Foreskin keratinocyte (primary cell): ENCODE measurements at places on chromosomes 2 and 18. TPM values are rescaled to one million over a fixed set of nuclear protein-coding genes. Genes with fewer than 3 reads are reported as not detected.

The DSG4 gene
- not detected in 2 replicates for polyA plus RNA-seq

The EPB41L3 gene
- polyA plus RNA-seq, result 0.14 and 0.87 TPM in 2 replicates

The MTERF4 gene
- polyA plus RNA-seq, result 15.9 and 19.7 TPM in 2 replicates

The SPP2 gene
- not detected in 2 replicates for polyA plus RNA-seq

DNA sequence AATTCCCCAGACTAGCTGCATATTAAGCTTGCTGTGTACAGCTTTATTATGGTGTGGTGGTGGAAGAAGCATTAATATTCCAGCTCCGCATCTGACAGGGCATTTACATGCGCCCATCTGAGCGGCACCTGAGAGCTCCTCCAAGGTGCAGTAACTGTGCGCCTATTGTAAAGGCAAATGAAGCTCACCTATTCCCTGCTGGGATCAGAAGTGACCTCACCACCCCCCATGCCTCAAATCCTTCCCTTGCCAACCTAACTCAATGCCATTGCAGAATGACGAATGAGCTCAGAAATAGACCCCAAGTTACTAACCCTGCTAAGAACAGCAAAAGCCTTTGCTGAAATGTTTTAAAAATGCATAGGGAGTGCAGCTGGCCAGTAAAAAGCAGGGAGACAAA is 14.3 kb downstream of the BCL11A start:
- no peak for DNase-seq

DNA sequence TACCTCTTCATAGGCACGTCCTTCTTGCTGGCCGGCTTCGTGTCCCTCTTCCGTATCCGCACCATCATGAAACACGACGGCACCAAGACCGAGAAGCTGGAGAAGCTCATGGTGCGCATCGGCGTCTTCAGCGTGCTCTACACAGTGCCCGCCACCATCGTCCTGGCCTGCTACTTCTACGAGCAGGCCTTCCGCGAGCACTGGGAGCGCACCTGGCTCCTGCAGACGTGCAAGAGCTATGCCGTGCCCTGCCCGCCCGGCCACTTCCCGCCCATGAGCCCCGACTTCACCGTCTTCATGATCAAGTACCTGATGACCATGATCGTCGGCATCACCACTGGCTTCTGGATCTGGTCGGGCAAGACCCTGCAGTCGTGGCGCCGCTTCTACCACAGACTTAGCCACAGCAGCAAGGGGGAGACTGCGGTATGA is 2.3 kb downstream of the FZD7 start:
- DNase-seq, result no peak

DNA sequence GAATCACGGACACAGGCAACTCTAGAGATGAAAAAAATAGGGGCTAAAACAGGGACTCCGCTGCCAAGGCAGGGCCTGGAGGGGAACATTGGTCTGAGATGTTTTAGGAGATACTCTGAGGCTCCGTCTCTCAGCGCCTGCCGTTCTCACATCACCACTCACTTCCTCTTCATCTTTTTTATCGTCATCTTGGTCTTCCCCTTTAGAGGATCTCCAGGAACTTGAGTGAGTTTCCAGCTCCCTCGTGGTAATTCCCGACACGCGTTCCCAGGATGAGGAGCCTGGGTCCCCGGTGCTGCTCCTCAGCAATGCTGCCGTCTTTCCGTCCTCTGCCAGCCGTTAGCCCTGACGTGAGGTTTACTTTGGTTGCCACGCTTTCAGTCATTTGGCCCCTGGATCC is 16.1 kb downstream of the MLPH start:
- no peak for DNase-seq

DNA sequence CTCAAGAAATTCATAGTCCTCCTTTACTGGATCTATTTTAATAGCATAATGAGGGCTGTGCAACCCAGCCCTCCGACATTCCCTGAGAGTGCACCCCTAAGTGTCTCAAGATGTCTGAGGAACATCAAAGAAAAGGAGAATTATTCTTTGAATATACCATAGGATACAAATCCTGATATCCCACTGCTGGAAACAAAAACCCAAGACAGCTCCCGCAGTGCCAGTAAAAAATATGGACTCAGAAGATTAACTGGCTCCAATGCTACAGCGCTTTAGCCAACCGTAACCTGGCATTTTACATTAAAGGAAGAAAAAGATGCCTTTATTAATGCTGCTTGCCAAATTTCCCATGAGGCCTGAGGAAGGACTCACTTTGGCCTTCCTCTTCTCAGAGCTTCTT is 168.4 kb downstream of the TTC32 start:
- no peak for DNase-seq
